ENCODE measurements at places on chromosomes 2 and 18.
A peak's percentile ranks its signal among the peaks of the same experiment; 100 is the strongest.

GRCh38 chr18:63192885-63193349, 126.7 kb downstream of the BCL2 start:
- no peak for DNase-seq

GRCh38 chr2:193867454-193867853, 1672.7 kb upstream of the TMEFF2 start:
- no peak for DNase-seq

DNA sequence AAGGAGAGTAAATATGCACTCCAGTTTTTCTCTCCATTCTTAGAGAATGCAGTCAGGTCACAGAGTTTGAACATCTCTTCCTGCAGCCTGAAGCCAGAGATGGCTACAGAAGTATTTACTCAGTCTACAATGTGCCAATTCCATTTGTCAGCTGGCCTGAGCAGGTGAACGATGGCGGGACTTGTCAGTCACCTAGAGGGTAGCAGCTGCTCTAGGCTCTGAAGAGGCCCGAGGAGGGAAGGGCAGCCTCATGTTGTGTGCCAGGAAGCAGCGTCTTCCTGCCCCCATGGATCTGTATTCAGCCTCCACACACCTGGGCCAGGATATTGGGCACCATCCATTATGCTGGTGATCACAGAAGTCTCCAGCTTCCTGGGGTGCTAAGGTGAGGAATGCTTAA, 316.7 kb upstream of the CHAC2 start:
- DNase-seq = no peak

DNA sequence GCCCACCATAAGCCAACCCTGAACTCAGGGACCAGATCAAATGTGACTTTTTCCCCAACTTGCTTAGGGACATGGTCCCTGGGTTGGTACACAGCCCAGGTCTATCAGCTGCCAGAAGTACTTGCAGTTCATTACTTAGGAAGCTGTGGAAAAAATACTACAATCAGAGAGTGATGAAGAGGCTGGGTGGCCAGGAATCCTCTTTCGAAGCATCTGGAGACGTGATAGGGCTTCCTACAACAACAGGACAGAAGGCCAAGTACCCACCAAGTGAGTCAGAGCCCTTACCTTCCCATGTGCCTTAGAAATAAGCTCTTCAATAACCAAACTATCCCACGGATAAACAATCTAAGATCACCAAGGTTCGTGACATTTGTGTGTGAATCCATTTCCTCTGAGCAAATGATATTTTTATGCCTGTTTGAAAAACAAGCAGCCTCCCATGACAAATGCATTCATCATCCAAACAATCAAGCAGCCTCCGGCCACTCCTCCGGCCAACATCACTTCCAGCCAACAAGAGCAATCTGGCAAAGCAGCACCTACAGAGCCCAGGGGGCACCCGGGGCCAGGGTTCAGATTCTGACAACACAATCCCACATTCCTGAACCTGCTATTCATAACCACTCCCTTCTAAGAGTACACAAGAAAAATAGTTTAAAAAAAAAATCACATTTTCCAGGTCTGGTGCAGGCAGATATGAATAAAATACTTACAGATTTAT, 26.4 kb downstream of the TBC1D8 start:
- peak; percentile 66 for DNase-seq

GRCh38 chr2:41621095-41621494, 426.7 kb upstream of the PKDCC start:
- DNase-seq = no peak
